Esophagus squamous epithelium (tissue), 5 donors: ENCODE measurements at places on chromosomes 13 and 19.

DNA sequence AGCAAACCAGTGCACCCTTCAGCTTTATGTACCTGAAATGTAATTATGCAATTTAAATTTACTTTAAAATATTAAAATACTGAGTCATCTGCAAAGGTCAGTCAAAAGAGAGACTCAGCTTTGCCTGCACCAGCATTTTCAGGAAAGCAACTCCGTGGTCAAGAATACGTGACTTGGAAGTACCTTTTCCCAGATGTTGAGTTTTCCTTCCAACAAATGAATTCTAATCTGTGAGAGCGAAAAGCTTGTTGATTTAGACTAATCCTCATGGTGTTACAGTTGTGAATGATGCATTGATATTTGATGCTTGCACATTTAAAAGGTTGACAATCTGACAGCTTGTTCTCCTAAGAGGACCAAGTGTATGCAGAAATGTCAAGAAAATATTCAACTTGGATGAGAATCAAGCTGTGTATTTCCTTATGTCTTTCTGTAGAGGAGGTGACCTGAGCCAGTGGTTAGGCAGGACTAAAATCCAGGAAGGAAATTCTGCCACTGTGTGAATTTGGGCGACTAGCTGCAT is 270.4 kb downstream of the ABCC4 start:
- no peak for DNase-seq

- no peak for DNase-seq
Measured at GRCh38 chr19:50368649-50369570, 3.5 kb upstream of the NAPSA start.

DNA sequence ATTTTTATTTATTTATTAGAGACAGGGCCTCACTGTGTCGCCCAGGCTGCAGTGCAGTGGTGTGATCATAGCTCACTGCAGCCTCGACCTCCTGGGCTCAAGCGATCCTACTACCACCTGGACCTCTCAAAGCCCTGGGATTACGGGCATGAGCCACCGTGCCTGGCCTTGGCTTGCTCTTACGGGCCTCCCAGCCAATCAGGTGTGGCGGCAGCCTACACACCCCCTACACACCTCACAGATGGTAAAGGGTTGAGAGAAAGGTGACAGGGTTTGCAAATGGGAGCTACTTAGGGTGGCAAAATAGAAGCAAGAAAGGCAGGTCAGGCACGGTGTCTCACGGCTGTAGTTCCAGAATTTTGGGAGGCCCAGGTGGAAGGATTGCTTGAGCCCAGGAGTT is 1.0 kb upstream of the ZBTB32 start:
- DNase-seq, result no peak

DNA sequence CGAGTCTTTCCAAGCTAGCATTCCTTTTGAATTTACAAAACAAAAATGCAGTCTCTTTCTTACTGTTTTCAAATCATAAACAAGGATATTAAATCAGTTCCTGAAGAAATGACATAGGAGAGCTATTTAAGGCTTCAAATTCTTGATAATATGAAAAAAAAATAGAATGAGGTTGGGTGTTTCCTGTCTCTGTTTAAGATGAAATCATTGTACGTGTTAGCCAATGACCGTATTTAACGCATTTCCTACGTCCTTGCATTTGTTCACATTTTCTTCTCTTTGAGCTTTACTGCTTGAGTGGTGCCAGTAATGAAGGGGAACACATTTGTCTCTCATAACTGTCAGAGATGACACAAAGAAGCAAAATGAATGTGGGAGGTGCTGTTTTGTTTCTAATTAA is 821.3 kb downstream of the DIAPH3 start:
- DNase-seq, result no peak

DNA sequence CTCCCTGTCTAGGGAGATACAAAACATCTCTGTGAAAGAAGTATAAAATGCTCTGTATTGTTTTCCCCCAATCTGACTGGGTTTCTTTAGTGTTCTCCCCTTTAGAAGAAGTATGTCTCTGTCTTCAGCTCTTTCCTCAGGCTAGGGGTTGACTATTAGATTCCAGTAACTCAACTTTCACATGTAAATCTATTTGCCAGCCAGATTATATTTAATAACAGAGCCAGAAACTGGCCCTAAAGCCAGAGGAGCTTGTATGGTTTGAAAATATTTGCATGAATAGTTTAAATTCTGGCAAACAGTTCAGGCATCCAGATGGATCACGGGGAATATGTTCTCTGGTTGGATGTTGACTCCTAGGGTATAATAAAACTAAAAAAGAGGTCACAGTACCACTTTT is 22.3 kb upstream of the CYSLTR2 start:
- no peak for DNase-seq

GRCh38 chr13:27704681-27705080 is 83.0 kb downstream of the POLR1D start:
- no peak for DNase-seq

DNA sequence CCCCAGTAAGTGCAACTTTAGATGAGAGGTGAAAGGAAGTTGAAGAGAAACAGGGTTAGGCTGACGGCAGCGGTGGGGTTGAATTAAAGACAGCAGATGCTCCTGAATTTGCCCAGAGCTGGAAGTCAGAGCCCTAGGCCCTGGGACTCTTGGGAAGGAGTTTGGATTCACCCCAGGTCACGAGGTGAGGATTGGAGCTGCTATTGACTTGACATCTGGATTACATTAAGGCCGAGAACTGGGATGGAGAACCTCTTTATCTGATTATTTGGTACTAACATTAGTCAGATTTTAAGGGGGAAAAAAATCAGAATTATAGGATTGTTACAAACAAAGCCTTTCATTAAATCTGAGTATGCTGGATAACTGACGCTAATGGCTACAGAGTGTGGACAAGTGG is 367.2 kb downstream of the ZNF536 start:
- DNase-seq, result no peak
